ENCODE measurements at places on chromosomes 16 and 17. TPM values are rescaled to one million over a fixed set of nuclear protein-coding genes. Genes with fewer than 3 reads are reported as not detected.

Gene TNFAIP1
- total RNA-seq: 28.1 TPM

Gene NETO2
- total RNA-seq: 1.1 TPM

Gene PRSS8
- not detected for total RNA-seq

Gene HIGD1B
- total RNA-seq: not detected
